ENCODE measurements at places on chromosomes 4 and X. TPM values are rescaled to one million over a fixed set of nuclear protein-coding genes. Genes with fewer than 3 reads are reported as not detected.

DNA sequence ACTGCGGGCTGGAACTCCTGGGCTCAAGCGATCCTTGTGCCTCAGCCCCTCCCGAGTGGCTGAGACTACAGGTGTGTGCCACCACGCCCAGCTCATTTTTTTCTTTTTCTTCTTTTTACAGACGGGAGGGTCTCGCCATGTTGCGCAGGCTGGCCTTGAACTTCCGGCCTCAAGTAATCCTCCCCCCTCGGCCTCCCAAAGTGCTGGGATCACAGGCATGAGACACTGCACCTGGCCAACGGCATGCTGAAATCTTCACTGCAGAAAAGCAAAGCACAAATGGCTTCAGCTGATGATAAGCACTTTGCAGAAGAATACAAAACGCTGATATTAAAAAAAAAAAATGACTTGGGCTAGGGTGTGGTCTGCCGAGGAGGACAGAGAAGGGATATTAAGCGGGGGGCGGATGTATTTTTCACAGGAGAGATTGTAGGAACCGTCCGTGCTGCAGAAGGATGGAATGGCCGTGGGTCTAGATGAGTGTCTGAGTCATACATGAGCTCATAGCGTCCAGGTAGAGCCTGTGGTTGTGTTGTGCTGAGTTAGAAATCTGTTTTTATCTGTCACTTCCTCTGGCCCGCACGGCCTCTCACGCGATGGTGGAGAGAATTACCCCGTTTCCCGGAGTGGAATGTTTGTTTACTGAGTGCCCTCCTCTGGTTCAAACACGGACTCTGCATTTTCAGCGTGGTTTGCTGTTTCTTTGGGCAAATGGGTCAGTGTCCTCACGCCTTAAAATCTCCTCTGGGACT, 8.5 kb upstream of the AKAP17A start:
- no peaks in the 10 kb centered on the region for H3K27me3 ChIP-seq
- H3K4me3 ChIP-seq: no peak overlapping the region
- no peaks in the 10 kb centered on the region for H3K36me3 ChIP-seq
- H3K4me1 ChIP-seq: peaks cover 36% of the 10 kb centered on the region
- no peak for DNase-seq

Gene PLP2
- total RNA-seq: 98.1 TPM

Gene ODAPH
- total RNA-seq: not detected

DNA sequence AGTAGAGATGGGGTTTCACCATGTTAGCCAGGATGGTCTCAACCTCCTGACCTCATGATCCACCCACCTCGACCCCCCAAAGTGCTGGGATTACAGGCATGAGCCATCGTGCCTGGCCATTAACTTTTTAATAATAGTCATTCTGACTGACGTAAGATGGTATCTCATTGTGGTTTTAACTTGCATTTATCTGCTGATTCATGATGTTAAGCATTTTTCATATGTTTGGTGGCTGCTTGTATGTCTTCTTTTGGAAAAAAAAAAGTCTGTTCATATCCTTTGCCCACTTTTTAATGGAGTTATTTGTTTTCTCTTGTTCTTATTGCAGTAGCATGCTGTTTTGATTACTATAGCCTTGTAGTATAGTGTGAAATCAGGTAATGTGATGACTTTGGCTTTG, 45.8 kb downstream of the ANXA10 start:
- H3K27me3 ChIP-seq: no peaks in the 10 kb centered on the region
- no peak overlapping the region for H3K4me3 ChIP-seq
- H3K27ac ChIP-seq: no peak overlapping the region
- H3K4me1 ChIP-seq: no peaks in the 10 kb centered on the region
- DNase-seq: no peak
- no peaks in the 10 kb centered on the region for H3K36me3 ChIP-seq

GRCh38 chrX:40060356-40060845, 37.4 kb downstream of the BCOR start:
- H3K4me3 ChIP-seq: no peak overlapping the region
- H3K27me3 ChIP-seq: no peaks in the 10 kb centered on the region
- H3K27ac ChIP-seq: no peak overlapping the region
- no peak for DNase-seq

Gene MSANTD1
- total RNA-seq: 0.46 TPM

GRCh38 chr4:83850435-83850834, 314.5 kb downstream of the GPAT3 start:
- no peak overlapping the region for H3K27ac ChIP-seq
- no peaks in the 10 kb centered on the region for H3K36me3 ChIP-seq
- no peak for DNase-seq
- H3K4me1 ChIP-seq: no peaks in the 10 kb centered on the region
- H3K4me3 ChIP-seq: no peak overlapping the region

Gene KCNIP4
- total RNA-seq: not detected

DNA sequence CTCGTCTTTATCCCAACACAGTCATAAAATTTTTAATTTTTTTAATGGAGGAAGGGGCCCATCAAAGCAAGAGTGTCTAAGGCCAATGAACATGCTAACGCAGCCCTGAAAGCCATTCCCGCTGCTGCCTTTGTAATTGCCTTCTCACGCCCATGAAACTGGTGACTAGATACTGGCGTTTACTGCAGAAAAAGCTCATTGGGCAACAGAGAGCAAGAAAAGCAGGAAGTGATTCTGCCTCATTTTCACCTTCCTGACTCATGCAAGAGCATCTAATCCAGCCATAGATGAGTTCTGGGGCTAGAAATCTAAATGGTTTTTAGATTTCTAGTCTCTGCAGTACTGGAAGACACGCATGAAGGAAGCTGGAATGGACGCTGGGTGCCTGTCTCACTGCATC, 72.5 kb downstream of the ANXA3 start:
- no peak overlapping the region for H3K27ac ChIP-seq
- H3K36me3 ChIP-seq: no peaks in the 10 kb centered on the region
- no peaks in the 10 kb centered on the region for H3K27me3 ChIP-seq
- no peaks in the 10 kb centered on the region for H3K4me1 ChIP-seq

- no peaks in the 10 kb centered on the region for H3K27me3 ChIP-seq
- no peak overlapping the region for H3K4me3 ChIP-seq
- H3K4me1 ChIP-seq: no peaks in the 10 kb centered on the region
- no peak for DNase-seq
- H3K36me3 ChIP-seq: no peaks in the 10 kb centered on the region
Observed at GRCh38 chr4:115356176-115356575, 242.8 kb upstream of the NDST4 start.

Gene MAGEA12
- total RNA-seq: not detected

Gene SLC9B1
- total RNA-seq: 1.7 TPM

Measured in CD8-positive, alpha-beta memory T cell (primary cell).